ENCODE measurements at places on chromosomes 2 and 18.
A peak's percentile ranks its signal among the peaks of the same experiment; 100 is the strongest.

DNA sequence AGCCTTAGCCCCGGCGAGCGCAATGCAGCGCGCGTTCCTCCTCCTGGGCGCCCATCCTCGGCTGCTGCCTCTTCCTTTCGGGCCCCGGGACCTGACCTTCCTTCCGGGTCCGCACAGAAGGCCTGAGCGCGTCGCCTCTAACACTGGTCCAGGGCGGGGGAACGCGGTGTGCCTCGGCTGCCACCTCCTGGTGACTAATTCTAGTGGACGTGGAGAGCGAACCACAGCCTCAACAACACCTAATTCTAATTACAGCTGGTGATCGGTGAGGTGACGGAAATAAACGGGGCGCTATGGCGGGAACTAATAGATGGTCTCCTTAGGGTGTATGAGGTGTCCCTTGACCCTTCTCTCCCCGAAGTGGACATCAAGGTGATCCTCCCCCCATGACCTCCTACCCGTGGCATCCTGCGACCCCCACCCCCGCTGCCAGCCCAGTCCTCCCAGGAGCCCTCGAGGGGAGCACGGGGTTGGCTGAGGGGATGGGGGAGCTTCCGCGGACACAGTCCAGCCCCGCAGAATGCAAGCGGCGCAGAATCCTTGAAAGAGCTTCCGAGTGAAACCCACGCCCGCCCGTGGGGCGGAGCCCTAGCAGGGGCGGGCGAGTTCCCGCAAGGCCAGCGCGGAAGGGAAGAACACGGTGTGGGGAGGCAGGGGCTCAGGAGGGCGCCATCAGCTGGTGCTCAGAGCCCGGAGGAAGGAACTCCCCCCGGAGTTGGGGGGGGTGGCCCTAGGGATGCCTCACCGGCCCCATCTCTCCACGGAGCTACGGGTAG is 12.8 kb upstream of the HMSD start:
- peak; percentile 13 for DNase-seq

DNA sequence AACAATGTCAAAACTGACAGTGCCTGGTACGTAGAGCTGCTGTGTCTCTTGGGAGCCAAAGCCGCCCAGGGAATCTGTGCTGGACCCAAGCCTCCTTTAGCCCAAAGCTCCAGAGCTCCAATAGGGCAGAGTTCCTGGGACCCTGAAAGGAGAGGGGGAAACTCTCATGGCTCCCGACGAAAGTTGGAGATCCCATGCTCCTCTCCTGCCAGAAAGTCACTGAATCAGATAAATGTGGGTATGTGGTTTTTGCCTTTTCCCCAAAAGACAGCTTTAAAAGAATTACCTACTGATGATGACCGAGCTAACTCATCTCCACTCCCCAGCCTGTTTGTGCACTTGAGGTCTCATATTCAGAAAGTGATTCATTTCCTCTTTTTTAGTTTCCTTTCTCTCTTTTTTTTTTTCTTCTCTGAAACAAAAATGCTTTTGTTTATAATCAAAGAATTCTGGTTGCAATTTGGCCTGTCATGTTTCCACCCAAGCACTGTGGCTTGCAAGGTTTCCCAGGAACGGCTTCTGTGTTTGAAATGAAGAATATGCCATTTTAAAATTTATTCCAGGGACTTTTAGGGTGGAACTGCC is 14.1 kb upstream of the PMAIP1 start:
- DNase-seq, result no peak

DNA sequence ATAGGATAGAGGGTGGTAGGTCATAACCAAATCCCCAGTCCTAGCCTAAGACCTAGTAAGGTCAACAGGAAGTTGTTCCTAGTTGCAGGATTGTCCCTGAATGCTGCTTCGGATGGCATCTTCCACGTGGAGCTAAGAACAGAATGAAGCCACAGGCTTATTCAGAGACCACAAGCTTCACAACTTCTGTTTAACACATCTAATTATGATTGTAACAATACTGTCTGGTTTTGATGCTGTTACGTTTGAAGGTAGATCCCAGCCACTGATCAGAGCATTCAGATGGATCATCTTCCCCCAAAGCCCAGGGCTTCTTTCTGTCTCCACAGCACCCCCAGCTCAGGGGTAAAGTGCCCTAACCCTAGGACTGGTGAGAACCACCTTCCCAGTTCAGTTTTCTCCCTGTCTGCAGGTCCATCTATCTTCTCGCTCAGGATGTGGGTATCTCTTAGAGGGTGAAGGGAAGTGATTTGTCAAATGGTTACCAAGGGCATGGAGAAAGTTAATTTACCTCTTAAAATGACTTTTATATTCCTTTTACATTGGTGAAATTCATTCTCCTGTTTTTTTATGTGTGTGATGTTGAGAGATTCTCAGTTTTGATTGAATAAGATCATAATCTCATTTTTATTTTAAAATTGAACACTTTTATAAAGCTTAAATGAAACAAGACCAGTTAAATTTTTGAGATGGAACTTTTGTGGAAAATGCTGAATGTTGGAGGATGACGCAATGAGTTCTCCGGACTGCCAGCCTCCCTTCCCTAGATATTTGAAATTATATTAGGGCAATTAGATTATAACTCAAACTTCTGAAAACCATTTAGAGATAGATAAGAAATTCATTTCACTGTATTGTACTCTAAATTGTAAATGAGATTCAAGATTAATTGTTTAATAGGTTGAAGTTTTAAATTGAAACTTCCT is 66.5 kb downstream of the RHBDD1 start:
- no peak for DNase-seq

- no peak for DNase-seq
Measured at GRCh38 chr18:65941482-65941881, 190.7 kb downstream of the CDH7 start.

All from NCI-H526 treated with DMSO at 0.1 percent for 48 hours (cell line).